Activated effector memory CD4-positive, alpha-beta T cell treated with anti-CD3 and anti-CD28 coated beads, Interleukin-2, amount 50 U/mL, for 16 hours (primary cell): ENCODE measurements at places on chromosomes 2 and 18.

- DNase-seq, result no peak
Observed at GRCh38 chr18:7116792-7117389, 706 bp downstream of the LAMA1 start.

GRCh38 chr2:120620025-120620793 lies 115.5 kb upstream of the GLI2 start:
- DNase-seq, result no peak

- no peak for DNase-seq
Observed at GRCh38 chr18:45871431-45872084, 46.1 kb downstream of the SIGLEC15 start.

- DNase-seq, result no peak
Observed at GRCh38 chr2:27952070-27952469, 61.5 kb downstream of the BABAM2 start.

GRCh38 chr2:217645896-217646295 lies 356.9 kb downstream of the TNS1 start:
- no peak for DNase-seq

- no peak for DNase-seq
Observed at GRCh38 chr2:173860082-173860481, 105.1 kb downstream of the SP3 start.
